ENCODE measurements at places on chromosomes 3 and 15.

- DNase-seq: no peak
These were observed 67.5 kb downstream of the LRCH3 start for GRCh38 chr3:197858598-197858997.

- DNase-seq: no peak
These were observed 678 bp downstream of the DOCK3 start for GRCh38 chr3:50675179-50676030.

DNA sequence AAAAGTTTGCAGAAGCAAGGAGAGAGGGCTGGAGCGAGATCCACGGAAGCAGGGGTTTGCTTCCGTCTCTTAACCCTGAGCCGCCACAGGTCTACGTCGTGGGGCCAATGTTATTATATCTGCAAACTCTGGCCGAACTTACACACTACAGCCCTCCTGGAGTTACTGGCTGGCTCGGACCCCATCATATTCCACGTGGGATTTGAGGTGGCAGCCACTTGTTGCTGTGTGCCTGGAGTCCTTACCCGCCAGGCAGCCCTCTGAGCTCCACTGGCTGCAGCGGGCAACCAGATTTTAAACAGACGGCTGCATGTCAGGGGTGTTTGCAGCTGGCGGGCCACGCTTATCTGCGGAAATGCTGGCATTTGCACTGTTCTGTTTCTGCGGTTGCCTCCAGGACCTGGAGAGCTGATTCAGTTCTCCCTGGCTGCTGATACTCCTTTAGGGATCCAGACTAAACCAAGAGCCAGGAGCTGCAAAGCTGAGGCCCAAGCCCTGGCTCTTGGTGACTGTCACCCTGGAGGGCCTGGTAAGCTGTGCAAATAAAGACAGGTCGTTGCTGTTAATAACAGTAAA is 34.7 kb downstream of the TM2D3 start:
- DNase-seq: no peak

DNA sequence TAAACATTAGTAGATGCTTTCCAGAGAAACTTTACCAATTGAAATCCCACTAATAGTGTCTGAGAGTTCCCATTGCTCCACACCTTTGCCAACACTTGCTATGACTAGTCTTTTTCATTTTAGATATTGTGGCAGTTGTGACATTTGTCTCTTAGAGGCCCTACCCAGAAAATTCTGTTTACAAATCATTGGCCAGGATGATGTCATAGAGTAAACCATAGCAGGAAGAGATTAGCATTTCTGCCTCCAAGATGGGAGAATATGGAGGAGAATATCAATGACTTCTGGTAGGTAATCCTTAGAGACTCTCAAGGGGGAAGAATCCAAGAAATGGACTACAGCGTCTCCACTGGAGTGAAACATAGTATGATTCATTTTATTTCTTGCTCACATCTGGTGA is 291.0 kb upstream of the CNTN3 start:
- no peak for DNase-seq

- DNase-seq: no peak
These were observed 701.8 kb upstream of the CFAP20DC start for GRCh38 chr3:59751606-59752005.

- DNase-seq: no peak
These were observed 356.2 kb downstream of the CNTN4 start for GRCh38 chr3:2454865-2455264.

- peak; percentile 38 for DNase-seq
These were observed 87.0 kb downstream of the KLHL25 start for GRCh38 chr15:85707519-85708338.

DNA sequence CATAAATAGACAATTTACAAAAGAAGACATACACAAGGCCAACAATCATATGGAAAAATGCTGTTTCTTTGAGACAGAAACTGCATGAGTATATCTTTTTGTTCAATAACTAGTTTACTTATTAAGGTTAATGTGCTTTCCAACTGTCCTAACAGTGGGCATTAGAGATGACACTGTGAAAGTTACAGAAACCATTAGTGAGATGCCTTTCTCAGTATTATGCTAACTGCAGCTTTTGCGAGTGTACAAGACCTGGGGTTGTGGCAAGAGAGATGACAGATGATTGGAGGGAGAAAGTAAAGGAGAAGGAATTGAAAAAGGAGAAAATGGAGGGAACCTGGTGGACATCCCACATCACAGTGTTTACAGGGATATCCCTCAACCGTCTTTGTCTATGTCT is 640.5 kb downstream of the ZPLD1 start:
- no peak for DNase-seq

DNA sequence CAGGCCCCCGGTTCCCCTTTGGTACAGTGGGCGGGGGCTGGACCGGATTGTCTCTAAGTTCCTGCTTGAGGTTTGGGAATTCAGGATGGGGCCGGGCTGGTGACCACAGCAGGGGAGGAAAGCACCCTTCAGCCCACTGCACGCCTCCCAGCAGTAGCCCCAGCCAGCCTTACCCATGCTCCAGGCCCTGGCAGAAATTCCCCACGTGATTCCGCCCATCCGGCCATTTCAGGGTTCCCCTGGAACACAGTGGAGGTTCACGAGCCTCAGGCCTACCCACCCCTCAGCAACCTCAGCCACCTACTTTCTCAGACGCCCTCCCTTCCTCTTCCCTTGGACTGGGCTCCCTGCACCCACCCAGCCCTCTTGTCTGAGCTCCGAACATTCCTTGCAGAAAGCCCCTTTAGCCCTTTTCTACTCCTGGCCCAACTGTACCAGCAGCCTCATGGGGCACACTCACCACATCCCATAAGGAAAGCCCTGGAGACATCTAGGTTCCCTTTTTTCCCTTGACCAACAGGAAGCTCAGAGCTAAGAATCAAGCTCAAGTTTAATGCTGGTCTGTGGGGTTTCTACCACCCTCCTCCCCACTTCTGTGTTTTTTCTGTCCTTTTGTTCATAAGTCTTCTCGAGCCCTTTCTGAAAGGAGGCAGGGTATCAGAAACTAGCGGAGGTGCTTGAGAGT is 11.5 kb downstream of the ALS2CL start:
- no peak for DNase-seq

DNA sequence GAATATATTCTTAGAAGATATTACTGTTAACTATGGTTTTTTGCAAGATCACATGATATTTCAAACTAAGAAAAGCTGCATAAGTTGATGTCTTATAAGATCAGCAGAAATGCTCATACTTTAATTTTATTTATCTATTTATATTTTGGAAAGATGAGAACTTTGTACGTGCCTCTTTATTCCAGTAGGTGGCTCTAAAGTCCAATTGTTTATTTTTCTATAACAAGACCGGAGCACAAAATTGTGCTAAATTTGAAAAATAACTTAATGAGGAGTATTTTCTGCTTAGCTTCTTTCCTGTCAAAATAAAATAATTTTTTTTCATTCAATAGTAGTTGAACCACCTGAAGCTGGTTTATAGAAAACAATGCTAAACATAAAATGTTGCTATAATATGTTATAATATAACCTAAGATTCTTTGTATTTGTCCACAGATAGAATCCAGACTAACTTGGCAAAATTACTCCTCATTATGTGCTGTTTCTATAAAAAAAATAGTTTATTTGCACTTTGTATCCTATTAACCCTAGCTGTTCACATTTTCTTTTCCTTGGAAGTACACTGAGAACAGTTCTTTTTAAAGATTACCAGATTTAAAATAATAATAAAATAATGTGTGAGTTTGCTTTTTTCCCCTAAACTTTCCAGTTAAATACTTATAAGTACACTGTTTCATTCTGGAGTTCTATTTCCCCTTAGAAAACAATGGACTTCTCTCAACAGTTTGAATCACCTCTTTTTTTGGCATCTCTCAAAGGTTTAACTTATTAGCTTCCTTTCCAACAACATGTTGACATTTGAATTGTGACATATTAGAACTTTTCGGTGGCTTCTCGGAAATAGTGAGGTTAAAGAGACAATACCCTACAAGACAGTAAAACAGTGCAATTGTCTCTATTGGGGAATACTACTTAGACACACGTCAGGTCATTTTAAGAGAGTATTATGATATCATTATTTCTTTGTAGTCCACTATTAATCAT is 530.0 kb downstream of the MECOM start:
- DNase-seq: no peak

DNA sequence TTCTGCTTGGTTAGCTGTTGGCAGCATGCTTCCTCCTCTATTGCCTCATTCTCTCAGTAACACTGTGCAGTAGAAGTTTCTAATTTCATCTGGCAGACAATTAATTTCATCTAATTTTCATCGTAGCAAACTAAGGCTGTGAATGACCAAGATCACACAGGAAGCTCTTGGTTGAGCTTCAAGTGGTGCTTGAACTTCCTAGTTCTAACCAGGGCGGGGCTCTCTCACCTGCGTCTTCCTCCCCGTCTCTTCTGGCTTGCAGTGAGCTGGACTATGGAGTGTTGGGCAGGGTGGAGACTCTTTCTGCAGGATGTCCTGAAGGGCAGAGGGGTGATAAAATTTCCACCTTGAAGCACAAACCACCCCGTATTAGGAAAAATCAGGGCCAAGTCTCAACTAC is 2.0 kb upstream of the IL16 start:
- no peak for DNase-seq

GRCh38 chr15:100596792-100597191 is 5.2 kb downstream of the LINS1 start:
- no peak for DNase-seq

DNA sequence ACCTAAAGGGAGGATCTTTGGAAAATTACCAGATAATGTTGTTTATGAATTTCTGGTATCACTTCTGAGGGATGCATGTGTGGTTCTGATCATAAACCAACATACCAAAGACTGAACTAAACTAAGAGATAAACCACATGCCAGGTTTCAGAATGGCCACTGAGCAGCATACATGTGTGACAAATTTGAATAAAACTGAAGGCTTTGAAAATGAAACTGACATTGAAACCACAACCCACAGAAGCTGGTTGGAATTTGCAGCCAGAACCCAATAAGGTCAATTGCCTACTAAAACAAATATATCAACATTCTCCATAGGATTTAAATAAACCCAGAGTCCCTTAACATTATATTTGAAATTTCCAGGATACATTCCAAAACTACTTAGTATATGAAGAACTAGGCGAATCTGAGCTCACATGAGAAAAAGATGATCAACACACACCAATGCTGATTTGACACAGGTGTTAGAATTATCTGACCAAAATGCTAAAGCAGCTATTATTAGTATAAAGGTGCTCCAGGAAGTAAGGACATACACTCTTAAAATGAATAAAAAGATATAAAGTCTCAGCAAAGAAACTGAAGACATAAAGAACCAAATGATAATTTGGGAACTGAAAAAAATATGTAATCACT is 125.0 kb downstream of the ZNF280D start:
- DNase-seq: no peak

DNA sequence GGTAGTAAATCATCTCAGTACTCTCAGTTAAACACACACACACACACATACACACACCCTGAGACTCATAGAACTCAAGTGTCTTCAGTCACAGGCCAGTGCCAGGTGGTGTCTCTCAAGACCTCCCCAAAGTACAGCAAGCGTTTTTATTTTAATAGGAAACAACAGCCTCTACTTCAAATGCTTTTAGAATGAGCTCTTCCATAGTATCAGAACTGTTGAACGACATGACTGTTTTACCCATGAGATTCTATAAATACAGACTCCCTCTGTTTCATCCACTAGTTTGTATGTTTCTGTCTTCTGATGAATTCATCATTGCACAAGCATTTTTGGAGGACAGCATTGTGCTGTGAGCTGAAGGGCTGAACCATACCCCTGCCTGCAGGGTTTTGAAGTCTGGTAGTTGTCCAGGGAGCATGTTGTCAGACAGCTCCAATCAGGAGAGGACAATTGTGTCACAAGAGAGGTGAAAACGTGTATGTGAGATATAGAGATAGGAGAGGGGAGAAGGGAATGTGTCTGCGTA is 201.0 kb upstream of the BCL6 start:
- no peak for DNase-seq

DNA sequence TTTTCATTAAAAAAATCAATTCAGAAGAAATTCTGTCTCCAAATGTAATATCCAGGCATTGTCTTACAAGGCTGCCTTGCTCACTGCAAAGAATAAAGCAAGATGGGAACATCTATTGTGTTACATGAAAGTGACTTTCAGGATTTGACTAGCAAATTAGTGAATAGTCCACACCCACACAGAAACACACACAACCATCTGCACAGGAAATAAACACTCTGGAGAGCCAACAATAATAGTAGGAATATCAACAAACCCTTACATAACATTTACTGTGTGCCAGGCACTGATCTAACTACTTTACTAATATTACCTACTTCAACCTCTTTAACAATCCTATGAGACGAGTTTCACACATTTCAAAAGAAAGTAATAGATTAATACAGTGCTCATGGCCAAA is 28.9 kb upstream of the ZNF385D start:
- no peak for DNase-seq

DNA sequence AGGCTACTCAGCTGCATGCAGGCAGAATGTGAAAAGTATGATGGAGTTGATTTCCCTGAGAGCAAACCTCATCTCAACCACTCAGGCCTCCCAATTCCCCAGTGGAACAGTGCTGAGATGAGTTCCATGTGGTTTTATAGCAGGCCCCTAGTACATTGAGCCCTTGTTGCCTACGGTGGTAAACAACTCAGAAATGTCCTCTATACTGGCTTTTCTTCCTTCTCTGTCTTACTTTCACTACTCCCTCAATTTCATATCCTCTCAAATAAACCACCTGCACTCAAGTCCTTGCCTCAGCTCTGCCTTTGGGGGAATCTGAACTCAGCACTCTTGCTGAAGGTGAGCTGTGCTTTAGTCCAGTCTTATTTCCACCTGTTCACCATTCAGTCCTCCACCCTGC is 399.9 kb downstream of the PDCD6IP start:
- DNase-seq: no peak

GRCh38 chr15:40366457-40367370 is 8.7 kb downstream of the DISP2 start:
- DNase-seq: no peak

GRCh38 chr3:129035360-129036221 is 25.0 kb upstream of the GP9 start:
- no peak for DNase-seq

GRCh38 chr3:182716114-182716688 is 77.1 kb upstream of the ATP11B start:
- no peak for DNase-seq

All from HuH-7.5 (cell line).